ENCODE measurements at places on chromosomes 12 and 14.

DNA sequence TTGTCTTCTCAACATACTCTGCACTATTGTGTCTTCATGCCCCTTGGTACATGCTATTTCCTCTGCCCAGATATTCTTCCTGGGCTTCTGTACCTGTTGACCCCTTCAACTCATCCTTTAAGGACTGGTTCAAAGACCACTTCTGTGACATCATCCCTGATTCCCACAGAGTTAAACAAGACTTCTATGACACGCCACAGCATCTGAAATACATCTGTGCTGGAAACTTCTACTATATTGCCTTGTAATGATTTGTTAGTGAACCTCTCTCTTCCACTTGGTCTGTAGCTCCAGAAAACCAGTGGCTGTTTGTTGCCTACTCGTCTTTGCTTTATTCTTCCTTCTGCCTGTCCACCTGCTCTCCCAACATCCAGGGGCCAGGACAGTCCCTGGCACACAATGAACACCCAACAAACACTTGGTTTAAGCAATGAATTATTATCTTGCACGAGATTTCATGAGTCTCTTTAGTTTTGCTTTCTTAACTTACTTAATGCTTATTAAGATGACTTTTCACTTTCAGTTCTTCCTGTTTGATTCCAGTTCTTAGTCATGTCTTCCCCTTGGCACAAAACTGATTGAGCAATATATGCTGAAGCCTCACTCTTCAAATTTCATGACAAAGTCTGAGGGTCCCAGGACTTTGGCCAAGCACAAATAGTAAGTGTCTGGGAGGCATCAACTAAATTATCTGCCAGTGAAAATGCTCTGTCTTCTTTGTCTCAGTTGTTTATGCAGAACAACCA, 485.9 kb downstream of the APAF1 start:
- DNase-seq = no peak

DNA sequence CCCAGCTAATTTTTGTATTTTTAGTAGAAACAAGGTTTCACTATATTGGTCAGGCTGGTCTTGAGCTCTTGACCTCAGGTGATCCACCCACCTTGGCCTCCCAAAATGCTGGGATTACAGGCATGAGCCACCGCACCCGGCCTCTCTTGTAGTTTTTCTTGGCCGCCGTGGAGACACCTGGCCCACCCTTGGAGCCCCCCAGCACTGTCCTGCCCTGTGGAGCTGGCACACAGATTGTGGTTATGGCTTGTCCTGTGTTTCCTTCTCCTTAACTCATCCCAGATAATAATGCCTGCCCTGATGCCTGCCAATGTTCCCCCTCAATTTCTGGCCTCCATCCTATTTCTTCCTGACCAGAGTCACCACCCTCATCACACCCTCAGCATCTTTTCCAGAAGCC, 57.9 kb downstream of the CHGA start:
- no peak for DNase-seq

DNA sequence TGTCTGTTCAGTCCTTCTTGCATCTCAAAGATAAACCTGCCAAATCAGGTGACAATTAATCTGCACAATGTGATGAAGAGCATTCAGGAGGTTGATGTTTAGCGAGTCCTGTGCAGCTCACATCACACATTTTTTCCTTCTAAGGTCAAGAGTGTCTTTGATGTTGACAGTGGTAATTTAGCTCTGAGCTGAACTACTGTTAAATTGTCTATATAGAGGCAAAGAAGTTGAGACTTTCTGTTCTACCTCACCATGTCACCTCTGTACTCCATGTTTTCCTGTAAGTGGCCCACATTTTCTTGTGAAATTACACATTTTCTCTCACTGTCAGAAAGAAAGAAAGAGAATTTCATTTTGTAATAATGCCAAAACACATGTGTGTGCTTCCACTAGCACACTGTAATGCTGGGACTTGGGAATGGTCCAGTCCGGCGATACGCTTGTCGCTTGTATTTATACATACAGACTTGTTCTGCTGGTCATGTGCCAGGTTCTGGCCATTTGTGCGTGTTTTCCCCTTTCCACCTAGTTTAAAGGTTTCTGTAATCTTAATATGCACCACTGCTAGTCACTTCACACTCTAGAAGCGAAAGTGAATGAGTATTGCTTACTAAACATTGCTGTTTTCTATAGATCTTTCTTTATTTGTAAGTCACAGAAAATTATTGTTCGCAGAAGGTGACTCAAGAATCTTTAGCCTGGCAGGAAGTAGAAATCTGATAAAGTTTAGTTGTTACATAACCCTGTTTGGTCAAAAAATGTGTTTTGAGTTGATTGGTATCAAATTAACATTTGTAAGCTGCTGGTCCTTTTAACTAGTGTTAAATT, 328.9 kb downstream of the TMTC2 start:
- no peak for DNase-seq

DNA sequence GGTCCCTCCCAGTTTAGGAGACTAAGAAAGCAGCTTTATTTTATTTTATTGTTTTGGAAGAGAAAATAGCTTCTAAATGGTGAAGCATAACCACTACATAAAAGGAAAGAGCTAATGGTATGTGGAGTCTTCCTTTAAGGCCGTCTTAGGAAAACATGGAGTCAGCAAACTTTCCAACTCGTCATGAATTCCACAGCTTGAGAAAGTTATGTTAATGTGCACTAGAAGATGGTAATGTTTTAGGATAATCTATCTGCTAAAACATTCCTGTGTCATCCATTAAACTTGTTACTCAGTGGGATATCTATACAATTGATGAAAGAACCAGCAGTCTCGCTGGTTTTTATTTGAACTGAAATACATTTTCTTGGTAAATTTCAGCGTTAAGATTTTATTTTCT, 448.4 kb upstream of the SEL1L start:
- DNase-seq = no peak

- no peak for DNase-seq
These were observed 4.0 kb downstream of the CHURC1 start for GRCh38 chr14:64918216-64918615.

DNA sequence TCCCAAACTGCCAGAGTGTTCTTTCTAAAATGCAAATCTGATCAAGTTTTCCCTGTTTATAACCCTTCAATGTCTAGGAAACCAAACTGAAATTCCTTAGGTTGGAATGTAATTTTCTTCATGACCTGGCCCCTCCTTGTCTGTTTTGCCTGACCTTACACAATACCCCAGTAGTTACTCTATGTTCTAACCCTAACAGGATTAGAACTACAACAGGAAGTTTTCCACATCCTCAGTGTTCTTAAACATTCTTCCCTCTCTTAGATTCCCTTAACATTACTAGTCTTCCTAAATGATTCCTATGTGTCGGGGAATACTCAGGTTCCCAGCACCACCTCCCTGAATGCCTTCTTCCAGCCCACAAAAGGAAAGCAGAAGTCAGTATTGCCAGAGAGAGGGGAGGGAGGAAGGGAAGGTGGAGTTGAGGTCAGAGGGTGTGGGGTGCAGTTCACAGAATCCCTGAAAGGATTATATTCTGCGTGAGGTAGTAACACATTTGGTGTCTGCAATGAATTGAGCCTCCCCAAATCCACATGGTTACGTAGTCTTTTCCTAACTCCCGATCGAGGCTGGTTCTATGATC, 72.6 kb downstream of the BBS10 start:
- no peak for DNase-seq

GRCh38 chr12:22658214-22658613, 33.2 kb downstream of the ETNK1 start:
- no peak for DNase-seq

GRCh38 chr14:53304726-53305381, 151.7 kb upstream of the DDHD1 start:
- DNase-seq = no peak

- DNase-seq = no peak
These were observed 823 bp downstream of the ATG2B start for GRCh38 chr14:96362071-96362964.

GRCh38 chr12:62436164-62436503, 30.5 kb upstream of the MON2 start:
- no peak for DNase-seq

DNA sequence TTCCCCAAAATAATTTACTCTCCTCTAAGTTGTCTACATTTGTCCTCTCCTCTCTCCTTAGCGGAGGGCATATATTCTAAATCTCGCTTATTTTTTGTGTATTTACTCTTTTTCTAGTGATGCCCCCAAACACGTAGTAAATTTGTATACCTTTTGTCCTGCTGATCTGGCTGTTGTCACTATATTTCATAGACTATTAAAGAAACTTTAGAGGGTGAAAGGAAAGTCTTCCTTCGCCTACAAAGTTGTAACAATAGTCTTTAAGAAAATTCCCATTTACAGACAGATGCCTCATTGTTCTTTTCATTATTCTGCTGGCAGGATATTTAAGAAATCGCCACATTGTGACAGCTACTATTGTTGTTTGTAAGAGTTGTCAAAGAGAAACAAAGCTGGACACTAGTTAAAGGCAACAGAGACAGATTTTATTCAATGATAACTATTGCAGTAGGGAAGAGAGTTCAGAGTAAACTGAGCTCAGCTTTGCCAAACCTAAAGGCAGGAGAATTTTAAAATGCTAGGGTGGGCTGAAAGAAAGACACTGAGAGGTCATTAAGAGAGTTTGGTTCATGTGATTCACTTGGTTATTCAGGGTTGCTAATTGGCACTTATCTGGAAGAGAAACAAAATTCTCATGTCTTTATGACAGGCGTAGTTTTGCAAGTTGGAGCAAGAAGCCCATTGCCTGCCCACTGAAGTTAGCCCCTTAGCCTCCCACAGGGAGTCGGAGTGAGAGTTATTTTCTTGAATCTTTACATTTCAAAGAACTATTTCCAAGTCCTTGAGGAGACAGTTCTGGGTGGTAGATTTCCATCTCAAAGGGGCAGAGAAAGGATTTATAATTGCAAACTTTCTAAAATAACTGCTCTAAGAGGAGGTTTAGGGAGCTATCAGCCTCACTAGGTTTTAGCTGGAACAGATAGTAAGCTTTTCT, 1272.5 kb upstream of the SEL1L start:
- DNase-seq = no peak

GRCh38 chr14:81516986-81517797, 16.5 kb downstream of the SEL1L start:
- no peak for DNase-seq

DNA sequence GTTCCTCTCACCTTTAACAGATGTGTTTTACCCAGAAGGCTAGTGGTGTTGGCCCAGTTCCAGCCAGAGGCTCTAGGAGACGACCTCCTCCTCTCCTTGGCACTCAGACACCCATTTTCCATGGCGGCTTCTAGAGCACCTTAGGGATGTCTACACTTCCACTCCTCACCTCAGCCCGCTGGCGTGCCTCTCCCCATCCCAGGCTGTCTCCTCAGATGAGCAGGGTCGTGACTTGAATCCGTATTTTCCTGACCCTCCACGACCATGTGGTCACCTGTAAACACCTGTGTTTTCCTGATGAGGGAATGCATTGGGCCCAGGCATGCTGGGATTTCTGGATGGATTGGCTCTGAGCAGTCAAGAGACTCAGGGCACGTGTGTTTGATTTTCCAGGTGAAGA, 21.8 kb upstream of the RIN3 start:
- DNase-seq = no peak

DNA sequence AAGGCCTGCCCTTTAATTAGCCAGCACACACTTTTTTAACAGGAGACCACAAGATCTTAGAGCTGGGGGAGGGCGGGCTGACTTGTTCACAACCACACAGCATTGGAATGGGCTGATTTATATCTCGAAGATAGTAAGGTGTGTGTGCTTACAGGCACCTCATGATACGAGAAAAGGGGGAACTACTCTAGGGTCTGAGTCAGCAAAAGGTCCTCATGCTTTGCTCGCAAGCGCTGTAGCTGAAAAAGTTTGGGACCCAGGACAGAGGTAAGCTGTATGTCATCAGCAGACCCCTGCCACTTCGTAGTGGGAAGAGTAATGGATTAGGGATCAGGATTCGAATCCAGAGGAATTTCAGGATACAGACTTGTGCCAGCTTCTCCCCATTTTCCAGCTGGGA, 88.9 kb upstream of the RBM19 start:
- no peak for DNase-seq

DNA sequence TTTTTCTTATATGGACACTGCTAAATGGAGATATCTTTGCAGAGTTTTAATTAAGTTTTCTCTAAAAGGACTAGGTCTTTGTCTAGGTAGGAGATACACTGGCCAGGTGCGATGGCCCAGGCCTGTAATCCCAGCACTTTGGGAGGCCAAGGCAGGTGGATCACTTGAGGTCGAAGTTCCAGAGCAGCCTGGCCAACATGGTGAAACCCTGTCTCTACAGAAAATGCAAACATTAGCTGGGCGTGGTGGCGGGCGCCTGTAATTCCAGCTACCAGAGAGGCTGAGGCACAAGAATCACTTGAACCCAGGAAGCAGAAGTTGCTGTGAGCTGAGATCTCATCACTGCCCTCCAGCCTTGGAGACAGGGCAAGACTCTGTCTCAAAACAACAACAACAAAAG, 17.1 kb upstream of the CERS5 start:
- DNase-seq = no peak

DNA sequence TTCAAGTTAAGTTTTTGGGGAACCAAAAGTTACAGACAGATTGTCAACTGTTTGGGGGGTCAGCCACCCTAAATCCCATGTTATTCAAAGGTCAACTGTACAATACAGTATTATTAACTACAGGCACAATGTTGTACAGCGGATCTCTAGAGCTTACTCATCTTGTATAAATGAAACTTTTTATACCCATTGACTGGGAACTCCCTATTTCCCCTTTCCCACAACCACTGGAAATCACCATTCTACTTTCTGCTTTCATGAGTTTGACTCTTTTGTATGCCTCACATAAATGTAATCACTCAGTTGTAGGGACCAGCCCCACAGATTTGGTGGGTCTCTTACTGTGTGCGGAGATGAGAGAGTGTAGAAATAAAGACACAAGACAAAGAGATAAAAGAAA, 57.8 kb downstream of the SLCO1B3 start:
- DNase-seq = no peak

DNA sequence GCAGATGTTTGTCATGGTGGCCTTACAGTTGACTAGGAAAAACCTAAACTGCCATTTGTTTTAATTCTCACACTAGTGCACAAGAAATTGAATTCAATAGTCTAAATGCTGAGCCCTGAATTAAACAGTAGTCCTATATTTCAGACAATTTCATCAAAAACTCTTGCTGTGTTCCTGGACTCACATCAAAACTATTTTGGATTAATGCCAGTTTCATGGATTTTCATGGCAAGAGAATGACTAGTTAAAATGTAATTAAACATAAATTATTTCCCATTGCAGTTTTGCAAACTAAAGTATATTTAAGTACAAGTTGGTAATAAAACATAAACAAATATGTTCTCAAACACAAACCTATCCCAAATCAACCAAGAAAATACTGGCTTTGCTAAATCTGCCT, 468.0 kb upstream of the PRICKLE1 start:
- no peak for DNase-seq

DNA sequence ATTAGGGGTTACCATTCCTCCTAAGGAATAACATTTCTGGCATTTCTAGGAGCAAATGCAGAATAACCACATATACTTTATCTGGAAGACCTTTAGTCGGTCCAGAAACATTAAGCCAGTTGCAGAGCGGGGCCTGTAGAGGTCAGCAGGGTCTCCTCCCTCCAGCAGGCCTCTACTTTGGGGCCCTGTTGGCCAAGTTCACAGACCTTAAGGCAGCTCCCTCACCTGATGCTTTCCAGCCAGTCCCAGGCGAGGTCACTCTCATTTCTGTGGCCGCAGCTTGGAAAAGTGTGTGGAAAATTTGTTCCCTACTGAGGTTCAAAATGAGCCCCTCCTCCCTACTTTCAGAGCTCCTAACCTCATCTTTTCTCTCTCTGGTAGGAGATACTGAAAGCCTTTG, 74.1 kb downstream of the ESR2 start:
- DNase-seq = no peak
